Forelimb muscle (tissue), 1 donor: ENCODE measurements at places on chromosomes 12 and 14. TPM values are rescaled to one million over a fixed set of nuclear protein-coding genes. Genes with fewer than 3 reads are reported as not detected.

- no peak for DNase-seq
Measured at GRCh38 chr12:113939867-113940266, 26.3 kb downstream of the RBM19 start.

DNA sequence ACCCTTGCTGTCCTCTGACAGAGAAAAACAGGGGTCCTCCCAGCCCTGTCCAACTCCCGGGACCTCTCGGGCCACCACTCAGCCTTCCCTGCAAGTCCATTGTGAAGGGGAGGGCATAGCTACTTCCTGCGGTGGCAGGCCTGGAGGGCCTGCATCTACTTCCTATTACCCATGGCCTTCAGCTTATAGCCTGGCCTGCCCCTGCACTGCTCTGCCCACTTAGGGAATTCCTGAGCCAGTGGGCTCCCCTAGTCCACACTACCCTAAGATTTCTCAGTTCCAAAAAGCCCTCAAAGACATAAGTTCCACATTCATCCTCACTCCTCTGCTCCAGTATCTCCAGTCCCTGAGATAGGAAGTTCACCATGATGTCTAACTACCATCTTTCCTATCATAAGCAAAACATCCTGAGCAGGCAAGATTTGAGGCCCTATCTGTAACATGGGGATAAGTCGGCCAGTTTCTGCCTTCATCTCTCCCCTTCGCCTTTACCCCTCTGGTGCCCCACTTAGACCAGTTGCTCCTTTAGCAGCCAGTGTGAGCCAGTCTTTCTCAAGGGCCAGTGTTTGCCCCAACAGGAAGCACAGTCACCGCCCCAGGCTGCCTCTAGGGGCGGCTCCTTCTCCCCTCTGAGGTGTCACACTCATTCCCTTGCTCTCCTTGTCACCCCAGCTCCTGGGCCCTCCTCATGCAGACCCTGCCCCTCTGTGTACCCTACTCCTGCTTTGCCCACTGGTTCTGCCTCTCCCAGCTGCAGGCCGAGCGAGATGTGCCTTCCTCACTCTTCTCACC, 10.9 kb downstream of the HDAC7 start:
- no peak for DNase-seq

DNA sequence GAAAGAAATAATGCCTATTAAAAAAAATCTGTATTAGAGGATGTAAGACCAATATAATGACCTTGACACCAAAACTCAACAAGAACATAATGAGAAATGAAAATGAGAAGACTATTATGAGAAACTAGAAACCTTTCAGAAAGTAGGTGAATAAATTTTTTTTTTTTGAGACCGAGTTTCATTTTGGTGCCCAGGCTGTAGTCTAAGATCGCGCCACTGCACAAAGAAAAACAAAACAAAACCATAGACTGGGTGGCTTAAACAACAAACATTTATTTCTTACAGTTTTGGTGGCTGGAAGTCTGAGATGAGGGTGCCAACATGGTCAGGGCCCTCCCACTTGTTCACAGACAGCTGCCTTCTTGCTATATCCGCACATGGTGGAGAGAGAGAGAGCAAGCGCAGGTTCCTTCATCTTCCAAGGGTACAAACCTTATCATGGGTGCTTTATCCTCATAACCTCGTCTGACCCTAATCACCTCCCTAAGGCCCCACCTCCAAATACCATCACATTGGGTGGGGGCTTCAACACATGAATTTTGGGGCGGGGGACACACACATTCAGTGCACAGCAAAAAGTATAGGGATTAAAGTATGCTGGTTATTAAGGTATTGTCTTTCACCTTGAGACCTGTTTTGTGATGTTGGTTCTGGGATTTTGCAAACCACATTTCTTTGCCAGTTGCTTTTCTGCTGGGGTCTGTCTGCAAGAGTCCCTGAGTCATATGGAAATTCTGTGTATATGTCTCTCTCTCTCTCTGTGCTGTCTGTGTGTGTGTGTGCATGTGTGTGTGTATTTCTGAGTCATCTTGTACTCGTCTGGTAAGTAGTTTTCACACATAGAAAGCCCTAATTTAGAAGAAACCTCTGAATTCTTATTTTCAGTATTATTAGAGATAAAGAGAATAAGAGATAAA, 26.2 kb downstream of the ZCRB1 start:
- DNase-seq, result no peak

DNA sequence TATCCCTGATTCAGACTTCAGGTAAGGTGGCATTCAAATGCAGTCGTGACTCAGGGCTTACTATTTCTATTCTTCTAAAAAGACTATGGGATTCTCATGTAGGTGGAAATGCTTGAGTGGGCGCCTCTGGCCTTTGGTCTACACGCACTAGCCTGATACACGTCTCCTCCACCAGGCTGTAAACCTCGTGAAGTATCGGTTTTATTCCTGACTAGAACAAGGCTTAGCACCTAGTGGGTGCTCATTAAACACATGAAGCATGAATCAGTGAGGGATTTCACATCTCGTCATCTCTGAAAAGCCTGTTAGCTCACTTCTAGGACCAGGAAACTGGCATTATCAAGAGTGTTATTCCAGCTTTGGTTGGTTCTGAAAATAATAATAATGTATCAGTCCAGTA, 17.7 kb upstream of the HNF1A start:
- DNase-seq, result no peak

Gene SDS
- polyA plus RNA-seq, result 0.20 TPM

DNA sequence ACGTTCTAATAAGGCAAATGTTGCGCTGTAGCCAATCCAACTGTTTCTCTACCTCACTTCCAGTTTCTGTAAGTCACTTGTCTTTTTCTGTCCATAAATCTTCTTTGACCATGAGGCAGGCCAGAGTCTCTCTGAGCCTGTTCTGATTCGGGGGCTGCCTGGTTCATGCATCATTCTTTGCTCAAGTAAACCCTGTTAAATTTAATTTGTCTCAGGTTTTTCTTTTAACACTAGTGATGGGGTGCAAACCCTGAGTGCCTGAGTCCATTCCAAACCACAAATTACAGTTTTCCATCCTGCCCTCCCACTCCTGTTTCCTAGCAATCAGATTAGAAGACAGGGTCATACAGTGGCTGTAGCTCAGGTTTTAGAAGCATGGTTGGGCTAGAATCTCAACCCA, 41.9 kb downstream of the VWF start:
- DNase-seq, result no peak

GRCh38 chr14:80491650-80492049, 280.3 kb upstream of the DIO2 start:
- DNase-seq, result no peak

DNA sequence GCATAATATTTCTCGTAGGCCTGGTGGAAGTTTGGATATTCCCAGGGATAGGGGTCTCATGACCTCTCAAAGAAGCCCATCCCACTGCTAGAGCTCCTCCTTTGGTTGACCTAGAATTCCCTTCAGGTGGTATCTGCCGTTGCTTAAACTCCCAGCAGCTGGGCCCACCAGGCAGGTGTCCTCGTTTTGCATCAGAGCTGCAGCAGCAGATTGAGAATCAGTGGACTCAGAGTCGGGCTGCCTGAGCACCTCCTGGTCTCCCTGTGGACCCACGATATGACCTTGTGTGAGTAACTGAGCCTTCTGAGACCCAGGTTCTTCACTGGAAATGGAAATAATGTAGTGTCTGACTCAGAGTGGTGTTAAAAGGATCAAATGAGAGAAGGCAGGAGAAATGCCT, 132.7 kb downstream of the PAPOLA start:
- no peak for DNase-seq

GRCh38 chr14:26128931-26129671, 468.7 kb downstream of the NOVA1 start:
- DNase-seq, result peak; percentile 29

GRCh38 chr14:76761136-76761959, at the start of gene VASH1:
Gene VASH1, plus strand, starts transcription at chr14:76761468. Its CDS starts 1,354 bp downstream, at chr14:76762822.
- DNase-seq, result no peak

- DNase-seq, result no peak
Measured at GRCh38 chr12:126747530-126748149, 1519.3 kb upstream of the TMEM132C start.

GRCh38 chr12:88366101-88366500, 214.2 kb downstream of the KITLG start:
- no peak for DNase-seq

Gene OR8S1
- not detected for polyA plus RNA-seq

Gene GPR132
- polyA plus RNA-seq, result 1.1 TPM

- no peak for DNase-seq
Measured at GRCh38 chr14:67539116-67539515, 6.0 kb downstream of the PLEKHH1 start.

DNA sequence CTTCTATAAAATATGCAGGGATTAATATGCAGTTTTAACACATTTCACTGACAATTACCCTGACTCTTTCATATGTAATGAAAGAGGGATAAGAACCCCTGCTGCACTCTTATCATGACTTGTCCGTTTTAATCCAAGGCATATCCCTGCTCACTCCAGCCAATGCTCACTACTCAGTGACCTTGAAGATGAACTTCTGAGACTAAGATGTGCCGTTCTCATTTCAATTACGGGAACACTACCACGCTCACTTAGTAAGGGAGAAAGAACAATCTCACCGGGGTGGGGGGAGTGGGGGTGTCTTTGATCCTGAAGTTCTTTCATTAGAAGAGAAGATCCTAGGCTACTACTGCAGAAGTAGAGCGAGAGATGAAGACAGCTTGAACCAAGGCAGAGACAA, 50.5 kb downstream of the PKP2 start:
- no peak for DNase-seq

GRCh38 chr14:80587096-80587724, 354.3 kb downstream of the CEP128 start:
- no peak for DNase-seq

- no peak for DNase-seq
Measured at GRCh38 chr12:2082321-2082720, 29.5 kb downstream of the CACNA1C start.

Gene HPD
- polyA plus RNA-seq, result 0.08 TPM

GRCh38 chr12:99121546-99121945, 476.5 kb downstream of the APAF1 start:
- no peak for DNase-seq

DNA sequence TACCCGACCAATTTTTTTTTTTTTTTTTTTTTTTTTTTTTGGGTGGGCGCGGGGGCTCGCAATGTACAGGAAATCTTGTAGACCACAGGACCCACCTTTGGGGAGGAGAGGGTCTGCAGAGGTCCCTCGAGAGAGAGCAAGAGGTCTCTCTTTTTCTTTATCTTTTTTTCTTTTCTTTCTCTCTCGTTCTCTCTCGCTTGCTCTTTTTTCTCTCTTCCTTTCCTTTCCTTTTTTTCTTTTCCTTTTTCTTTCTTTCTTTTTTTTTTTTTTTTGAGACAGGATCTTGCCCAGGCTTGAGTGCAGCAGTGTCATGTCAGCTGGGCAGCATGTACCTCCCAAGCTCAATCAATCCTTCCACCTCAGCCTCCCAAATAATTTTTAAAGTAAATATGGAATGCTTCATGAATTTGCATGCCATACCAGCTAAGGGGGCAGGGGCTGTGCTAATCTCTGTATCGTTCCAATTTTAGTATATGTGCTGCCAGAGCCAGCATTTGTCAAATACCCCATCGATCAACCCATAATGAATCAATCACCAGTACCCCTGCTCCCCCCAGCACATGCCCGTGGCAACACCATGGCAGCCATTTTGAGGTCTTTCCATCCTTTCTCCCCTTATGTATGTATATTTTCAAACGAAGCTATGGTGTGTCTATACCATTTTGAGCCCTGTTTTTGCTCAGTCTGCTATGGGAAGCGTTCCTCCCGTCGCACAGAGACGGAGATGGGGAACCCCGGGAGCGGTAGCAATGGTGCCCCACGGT, 9.3 kb downstream of the PAPLN start:
- DNase-seq, result no peak

Gene PTPRO
- polyA plus RNA-seq, result 0.63 TPM

Gene LRRK2
- 4.5 TPM for polyA plus RNA-seq

- DNase-seq, result no peak
Measured at GRCh38 chr12:78835493-78835892, 29.1 kb upstream of the SYT1 start.

Gene KCTD10
- polyA plus RNA-seq, result 27.6 TPM
